ENCODE measurements at places on chromosomes 16 and 17. TPM values are rescaled to one million over a fixed set of nuclear protein-coding genes. Genes with fewer than 3 reads are reported as not detected.

GRCh38 chr16:82859662-82860061, 232.9 kb downstream of the CDH13 start:
- H3K4me3 ChIP-seq: no peak overlapping the region
- no peak overlapping the region for H3K27ac ChIP-seq
- H3K36me3 ChIP-seq: no peaks in the 10 kb centered on the region
- no peak for DNase-seq

GRCh38 chr16:83689385-83689831, 118.4 kb upstream of the HSBP1 start:
- H3K36me3 ChIP-seq: no peaks in the 10 kb centered on the region
- H3K4me3 ChIP-seq: no peak overlapping the region
- H3K27ac ChIP-seq: peak overlapping the region; percentile 30
- DNase-seq: no peak
- H3K4me1 ChIP-seq: no peaks in the 10 kb centered on the region

DNA sequence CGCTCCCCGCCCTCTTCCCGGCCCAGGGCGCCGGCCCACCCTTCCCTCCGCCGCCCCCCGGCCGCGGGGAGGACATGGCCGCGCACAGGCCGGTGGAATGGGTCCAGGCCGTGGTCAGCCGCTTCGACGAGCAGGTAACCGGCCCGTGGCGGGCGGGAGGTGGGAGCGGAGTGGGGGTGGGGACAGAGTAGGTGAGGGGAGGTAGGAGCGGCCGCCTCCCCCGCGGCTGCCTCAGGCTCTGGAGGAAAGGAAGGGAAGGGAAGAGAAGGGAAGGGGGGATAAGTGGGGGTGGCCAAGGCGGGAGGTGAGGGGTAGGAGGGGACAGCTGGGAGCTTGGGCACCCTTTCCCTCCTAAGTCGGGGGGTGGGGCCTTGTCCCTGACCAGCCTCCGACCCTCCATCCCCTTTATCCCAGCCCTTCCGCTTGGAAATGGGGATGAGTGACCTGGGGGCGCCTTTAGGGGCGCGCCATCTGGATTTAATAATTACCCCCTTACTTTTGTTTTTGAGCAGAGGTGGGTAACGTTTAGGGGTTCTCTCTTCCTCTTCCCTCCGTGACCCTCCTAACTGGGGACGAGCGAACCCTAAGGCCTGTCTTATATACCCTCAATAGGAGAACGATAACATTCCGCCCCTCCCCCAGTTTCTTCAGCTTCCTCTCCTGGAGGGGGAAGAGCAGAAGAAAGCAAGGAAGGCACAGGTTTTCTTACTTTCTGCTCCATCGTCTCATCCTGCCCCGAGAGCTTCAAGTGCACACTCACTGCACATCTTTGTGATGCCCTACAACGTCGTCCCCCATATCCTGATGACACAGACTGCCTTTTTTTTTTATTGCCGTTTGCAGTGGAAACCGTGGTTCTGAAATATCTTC, 694 bp downstream of the NF1 start:
- H3K27ac ChIP-seq: peak overlapping the region; percentile 96
- no peaks in the 10 kb centered on the region for H3K36me3 ChIP-seq
- peak; percentile 53 for DNase-seq
- H3K4me1 ChIP-seq: peaks cover 18% of the 10 kb centered on the region
- H3K4me3 ChIP-seq: peak overlapping the region; percentile 89

DNA sequence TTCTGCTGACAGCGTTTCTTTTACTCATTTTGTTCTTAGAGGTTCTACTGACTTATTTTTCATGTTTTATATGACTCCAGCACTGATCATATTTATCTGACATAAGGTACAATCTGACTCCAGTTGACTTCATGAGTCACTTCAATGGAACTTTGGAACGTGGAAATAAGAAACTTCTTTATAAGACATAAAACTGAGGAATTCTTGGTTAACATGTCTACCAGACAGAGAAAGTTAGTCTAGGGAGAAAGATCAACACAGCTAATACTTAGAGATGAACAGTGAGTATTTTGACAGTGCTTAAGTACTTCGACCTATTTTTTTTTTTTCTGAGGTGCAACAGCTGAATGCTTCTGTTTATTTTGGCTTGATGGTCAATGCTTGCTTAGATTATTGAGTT, 679.5 kb downstream of the KCNJ2 start:
- H3K27me3 ChIP-seq: no peaks in the 10 kb centered on the region
- no peak for DNase-seq
- H3K27ac ChIP-seq: no peak overlapping the region
- no peaks in the 10 kb centered on the region for H3K4me1 ChIP-seq

- peak overlapping the region; percentile 94 for H3K27ac ChIP-seq
- no peaks in the 10 kb centered on the region for H3K27me3 ChIP-seq
- H3K4me1 ChIP-seq: peaks cover 26% of the 10 kb centered on the region
- no peaks in the 10 kb centered on the region for H3K36me3 ChIP-seq
Measured at GRCh38 chr16:30354423-30355143, 525 bp downstream of the CD2BP2 start.

GRCh38 chr17:67221062-67221998, 23.7 kb downstream of the HELZ start:
- H3K4me1 ChIP-seq: no peaks in the 10 kb centered on the region
- no peaks in the 10 kb centered on the region for H3K27me3 ChIP-seq
- H3K27ac ChIP-seq: no peak overlapping the region
- H3K36me3 ChIP-seq: peaks cover 3% of the 10 kb centered on the region
- peak; percentile 42 for DNase-seq

DNA sequence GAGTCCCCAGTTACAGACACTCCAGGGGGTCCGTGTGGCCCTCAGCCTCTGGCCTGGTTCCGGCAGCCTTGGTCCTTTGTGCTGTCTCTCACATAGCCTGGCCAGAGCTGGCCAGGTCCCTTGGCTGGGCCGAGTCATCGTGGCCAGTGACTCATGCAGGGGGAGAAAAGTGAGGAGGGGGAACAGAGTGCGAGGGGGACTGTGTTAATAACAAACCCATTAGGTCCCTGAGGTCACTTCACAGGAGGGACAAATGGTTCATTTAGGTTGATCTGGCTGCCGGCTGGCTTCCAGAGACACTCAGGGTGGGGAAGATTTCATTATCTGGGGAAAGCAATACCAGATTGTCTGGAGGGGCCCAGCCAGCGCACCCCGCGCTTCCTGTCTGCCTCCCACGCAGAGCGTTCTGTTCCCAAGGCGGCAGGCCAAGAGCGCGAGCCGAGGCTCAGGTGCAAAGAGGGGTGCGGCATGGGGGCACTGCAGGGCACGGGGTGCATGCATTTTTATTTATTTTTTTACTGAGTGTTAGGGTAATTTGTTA, 223.1 kb downstream of the SEC14L1 start:
- H3K27me3 ChIP-seq: no peaks in the 10 kb centered on the region
- peak overlapping the region; percentile 4 for H3K4me3 ChIP-seq
- H3K4me1 ChIP-seq: peaks cover 38% of the 10 kb centered on the region
- H3K36me3 ChIP-seq: no peaks in the 10 kb centered on the region
- peak overlapping the region; percentile 80 for H3K27ac ChIP-seq

DNA sequence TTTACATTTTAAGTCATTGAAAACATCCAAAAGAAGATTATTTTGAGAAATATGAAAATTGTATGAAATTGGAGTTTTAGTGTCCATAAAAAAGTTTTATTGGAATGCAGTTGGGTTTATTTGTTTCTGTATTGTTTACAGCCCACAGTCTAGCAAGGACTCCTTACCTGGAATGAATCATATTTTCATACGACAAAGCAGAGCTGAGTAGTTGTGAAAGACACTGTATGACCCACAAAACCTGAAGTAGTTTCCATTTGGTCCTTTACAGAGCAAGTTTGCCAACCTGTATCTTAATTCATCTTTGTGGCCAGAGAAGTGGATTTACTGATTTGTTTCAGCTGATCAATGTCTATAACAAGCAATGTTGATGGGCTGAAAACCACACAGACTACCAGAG, 10.3 kb downstream of the CCL18 start:
- H3K36me3 ChIP-seq: no peaks in the 10 kb centered on the region
- no peak overlapping the region for H3K4me3 ChIP-seq
- no peaks in the 10 kb centered on the region for H3K4me1 ChIP-seq
- H3K27ac ChIP-seq: no peak overlapping the region
- no peak for DNase-seq

DNA sequence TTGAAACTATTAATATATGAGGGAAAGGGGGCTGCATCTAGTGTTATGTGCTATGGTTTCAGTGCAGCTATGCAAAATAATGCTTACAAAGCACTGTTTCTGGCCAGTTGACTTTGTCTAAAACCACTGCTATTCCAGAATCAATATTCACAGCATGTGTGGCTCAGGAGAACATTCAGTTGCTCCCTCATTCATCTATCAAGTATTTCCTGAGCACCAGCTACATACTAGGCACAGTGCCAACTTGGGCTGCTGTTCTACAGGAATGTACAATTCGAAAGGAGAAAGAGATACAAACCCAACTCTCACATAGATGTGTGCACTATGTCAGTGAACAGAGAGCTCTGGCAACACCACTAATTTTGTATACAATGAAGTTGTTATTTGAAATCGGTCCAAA, 183.0 kb downstream of the PHKB start:
- peaks cover 15% of the 10 kb centered on the region for H3K4me1 ChIP-seq
- no peaks in the 10 kb centered on the region for H3K27me3 ChIP-seq
- H3K27ac ChIP-seq: no peak overlapping the region
- no peak overlapping the region for H3K4me3 ChIP-seq
- H3K36me3 ChIP-seq: peaks cover 38% of the 10 kb centered on the region

GRCh38 chr16:4404967-4405696, 11.3 kb downstream of the CORO7 start:
- H3K27ac ChIP-seq: no peak overlapping the region

GRCh38 chr16:14029658-14030057, 41.5 kb upstream of the MRTFB start:
- H3K27me3 ChIP-seq: no peaks in the 10 kb centered on the region
- DNase-seq: peak; percentile 17
- H3K27ac ChIP-seq: no peak overlapping the region
- peaks cover 2% of the 10 kb centered on the region for H3K4me1 ChIP-seq

- H3K27me3 ChIP-seq: no peaks in the 10 kb centered on the region
- peaks cover 79% of the 10 kb centered on the region for H3K4me1 ChIP-seq
- H3K36me3 ChIP-seq: no peaks in the 10 kb centered on the region
- H3K4me3 ChIP-seq: no peak overlapping the region
- peak; percentile 79 for DNase-seq
- H3K27ac ChIP-seq: peak overlapping the region; percentile 94
Measured at GRCh38 chr17:59381716-59382570, 50.5 kb downstream of the YPEL2 start.

DNA sequence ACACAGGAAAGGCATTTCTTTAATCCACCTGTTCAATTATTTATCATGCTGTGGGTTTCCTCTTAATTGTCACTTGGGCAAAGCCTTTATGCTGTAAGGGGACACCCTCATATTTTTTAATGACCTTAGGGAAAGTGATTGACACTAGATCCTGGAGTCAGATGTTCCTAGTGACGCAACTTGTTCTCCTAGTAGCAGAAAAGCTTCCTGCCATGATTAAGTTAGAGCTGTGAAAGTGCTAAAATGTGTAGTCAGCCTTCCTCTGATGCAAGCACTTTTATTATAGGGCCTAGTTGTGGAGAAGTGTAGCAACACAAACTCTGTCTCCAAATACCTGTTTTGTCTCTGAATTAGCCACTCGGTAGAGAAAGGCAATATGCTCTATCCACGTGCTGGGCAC, 12.3 kb downstream of the TMEM100 start:
- no peak overlapping the region for H3K4me3 ChIP-seq
- no peak for DNase-seq
- H3K4me1 ChIP-seq: peaks cover 10% of the 10 kb centered on the region

DNA sequence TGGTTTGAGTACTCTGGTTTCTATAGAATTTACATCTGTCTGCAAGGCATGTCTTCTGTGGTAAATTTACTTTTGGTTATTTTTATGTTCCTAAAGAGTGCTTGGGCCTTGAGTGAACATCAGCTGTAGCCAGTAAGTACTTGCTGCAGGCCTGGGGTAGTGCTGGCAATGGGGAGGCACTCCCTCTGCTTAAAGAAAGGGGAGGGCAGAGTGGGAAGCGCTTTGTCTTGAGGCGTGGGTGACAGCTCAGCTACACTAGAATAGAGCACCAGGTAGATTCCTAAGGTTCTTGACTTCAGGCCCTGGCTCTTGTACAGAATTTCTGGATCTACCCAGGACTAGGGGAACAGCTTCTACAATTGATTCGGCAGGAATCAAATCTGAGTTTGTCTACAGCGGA, 50.6 kb downstream of the MPHOSPH6 start:
- H3K27ac ChIP-seq: no peak overlapping the region
- H3K4me1 ChIP-seq: no peaks in the 10 kb centered on the region
- no peaks in the 10 kb centered on the region for H3K36me3 ChIP-seq
- no peaks in the 10 kb centered on the region for H3K27me3 ChIP-seq
- DNase-seq: no peak

DNA sequence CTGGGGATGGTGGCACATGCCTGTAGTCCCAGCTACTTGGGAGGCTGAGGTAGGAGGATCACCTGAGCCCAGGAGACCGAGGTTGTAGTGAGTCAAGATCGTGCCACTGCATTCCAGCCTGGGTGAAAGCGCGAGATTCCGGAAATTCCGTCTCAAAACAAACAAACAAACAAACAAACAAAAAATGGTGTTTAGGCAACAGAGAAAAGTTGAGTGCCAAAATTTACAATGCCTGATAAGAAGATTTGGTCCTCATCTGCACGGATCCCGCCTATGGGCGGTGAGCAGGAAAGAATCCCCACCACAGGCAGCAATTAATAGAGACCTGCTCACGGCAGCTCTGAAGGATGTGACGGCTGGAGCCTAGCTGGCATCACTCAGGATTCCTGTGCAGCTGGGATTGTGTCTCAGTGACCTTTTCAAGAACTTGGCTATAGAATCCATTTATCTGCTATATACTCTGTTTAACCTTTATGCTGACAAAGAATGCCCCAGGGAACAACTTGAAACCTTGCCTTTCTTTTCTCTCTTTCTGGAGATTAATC, 14.0 kb upstream of the TEX2 start:
- no peak for DNase-seq
- H3K36me3 ChIP-seq: no peaks in the 10 kb centered on the region

DNA sequence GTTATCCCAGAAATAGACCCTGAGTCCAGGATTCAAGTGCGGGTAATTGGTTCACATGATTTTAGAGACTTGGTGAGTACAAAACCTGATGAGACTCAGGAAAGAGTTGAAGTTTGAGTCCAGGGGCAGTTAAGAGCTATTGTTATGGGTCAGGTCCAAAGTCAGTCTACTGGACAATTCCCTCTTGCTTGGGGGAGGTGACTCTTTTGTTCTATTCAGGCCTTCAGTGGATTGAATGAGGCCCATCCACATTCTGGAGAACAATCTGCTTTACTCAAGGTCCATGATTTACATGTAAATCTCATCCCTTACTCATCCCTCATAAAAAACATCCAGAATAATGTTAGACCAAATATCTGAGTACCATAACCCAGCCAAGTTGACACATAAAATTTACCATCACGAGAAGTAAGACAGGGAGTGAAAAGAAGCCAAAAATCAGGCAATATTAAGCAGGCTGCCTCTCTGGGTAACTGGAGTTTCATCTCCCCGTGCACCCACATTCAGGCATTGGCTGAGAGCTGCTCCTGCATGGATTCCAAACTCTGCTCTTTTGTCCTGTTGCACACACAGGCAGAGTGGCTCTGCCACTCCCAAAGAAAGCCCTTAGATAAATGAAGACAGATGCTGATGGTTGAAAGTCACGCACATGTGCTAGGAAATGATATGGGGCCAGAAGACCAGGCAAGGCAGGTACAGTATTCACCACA, 156.0 kb upstream of the SALL1 start:
- no peak overlapping the region for H3K27ac ChIP-seq
- no peak overlapping the region for H3K4me3 ChIP-seq
- H3K27me3 ChIP-seq: no peaks in the 10 kb centered on the region
- H3K36me3 ChIP-seq: no peaks in the 10 kb centered on the region

Gene ALDH3A1
- polyA plus RNA-seq: 0.04 TPM

Gene ASB16
- polyA plus RNA-seq: 5.1 TPM

Gene NPIPB12
- 41.9 TPM for polyA plus RNA-seq

Gene ZSCAN10
- not detected for polyA plus RNA-seq

Gene AARS1
- polyA plus RNA-seq: 82.0 TPM

Gene TNP2
- not detected for polyA plus RNA-seq

Gene TAOK2
- 36.3 TPM for polyA plus RNA-seq

Data from heart left ventricle (tissue), 16 donors.